CD4-positive, alpha-beta T cell (primary cell): ENCODE measurements at places on chromosomes 5 and 9. TPM values are rescaled to one million over a fixed set of nuclear protein-coding genes. Genes with fewer than 3 reads are reported as not detected.

Gene RARS1
- 67.7 TPM for total RNA-seq

DNA sequence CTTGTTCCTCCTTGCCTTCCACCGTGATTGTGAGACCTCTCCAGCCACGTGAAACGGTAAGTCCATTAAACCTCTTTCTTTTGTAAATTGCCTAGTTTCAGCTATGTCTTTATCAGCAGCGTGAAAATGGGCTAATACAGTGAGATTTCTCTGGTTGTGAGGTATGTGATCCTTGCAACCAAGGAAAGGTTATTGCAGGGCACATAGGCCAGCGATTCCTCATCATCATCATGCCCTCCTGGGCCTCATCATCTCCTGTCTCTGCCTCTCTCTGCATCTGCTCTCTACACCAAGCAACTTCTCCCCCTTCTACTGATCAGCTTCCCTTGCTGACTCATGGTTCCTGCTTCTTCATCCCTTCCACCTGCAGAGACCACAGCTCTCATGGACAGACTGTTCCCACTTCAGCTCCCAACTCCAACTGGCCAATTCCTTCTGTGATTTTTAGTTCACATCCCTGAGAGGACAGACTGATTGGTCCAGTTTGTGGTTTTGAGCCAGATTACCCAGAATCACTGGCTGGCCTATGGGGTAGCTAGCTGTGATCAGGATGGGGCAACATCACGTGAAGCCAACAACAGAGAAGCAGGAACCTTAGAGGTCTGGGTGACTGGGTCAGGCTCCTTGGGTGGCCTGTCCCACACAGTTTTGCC, 53.1 kb downstream of the LIX1 start:
- no peak for DNase-seq

DNA sequence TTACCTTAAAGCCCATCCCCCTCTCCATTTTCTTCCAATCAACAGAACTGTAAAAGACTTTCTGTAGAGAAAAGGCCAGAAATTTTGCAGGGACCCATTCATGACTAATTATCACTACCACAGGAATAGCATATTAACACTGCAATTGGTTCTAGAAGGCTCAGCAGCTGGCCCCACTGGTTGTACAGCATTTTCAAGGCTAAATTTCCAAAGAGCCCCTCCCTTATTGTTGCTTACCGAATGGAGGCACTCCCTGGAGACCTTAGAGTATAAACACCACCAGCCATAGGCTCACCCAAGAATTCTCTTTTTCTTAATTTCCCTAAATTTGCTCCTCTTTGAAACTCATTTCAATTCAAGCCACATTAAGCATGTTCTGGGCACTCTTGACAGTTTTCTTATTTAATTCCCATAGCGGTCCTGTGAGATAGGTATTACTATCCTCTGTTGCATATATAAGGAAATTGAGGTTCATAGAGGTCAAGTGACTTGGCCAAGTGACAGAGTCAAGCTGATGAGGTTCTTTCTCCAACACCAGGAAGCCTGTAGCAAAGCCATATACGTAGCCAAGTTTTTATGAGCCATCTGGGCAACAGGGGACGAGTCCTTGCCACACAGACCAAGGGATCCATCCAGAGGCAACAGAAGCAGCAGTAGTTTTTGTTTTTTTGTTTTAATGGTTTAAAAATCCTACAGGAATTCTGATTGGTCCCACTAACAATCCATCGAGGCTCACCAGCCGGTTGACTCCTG, 83.9 kb upstream of the NR5A1 start:
- no peak for DNase-seq

Gene ZBED3
- total RNA-seq = 3.0 TPM

Gene CLTA
- 32.0 TPM for total RNA-seq

Gene HMGCS1
- total RNA-seq = 43.3 TPM

Gene KIF24
- 0.14 TPM for total RNA-seq

- no peak for DNase-seq
Observed at GRCh38 chr5:14251733-14252132, 108.6 kb downstream of the TRIO start.

DNA sequence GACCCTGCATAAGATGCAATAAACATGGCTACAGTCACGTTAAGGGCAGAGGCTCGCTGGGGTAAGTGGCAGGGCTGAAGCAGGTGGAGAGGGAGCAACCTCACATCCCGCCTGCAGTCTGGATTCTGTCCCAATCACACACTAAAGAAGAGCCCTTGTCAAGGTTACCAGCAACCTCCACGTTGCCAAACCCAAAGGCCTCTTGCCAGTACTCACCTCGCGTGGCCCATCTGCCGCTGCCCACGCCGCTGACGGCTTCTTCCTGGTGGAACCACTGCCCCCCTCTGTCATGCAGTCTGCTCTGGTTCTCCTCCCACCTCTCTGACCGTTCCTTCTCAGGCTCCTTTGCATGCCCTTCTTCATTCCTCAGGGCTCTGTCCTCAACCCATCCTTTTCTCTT, 8.8 kb downstream of the AQP7 start:
- no peak for DNase-seq

- peak; percentile 80 for DNase-seq
Observed at GRCh38 chr9:4604678-4605095, 57.4 kb upstream of the PLPP6 start.

DNA sequence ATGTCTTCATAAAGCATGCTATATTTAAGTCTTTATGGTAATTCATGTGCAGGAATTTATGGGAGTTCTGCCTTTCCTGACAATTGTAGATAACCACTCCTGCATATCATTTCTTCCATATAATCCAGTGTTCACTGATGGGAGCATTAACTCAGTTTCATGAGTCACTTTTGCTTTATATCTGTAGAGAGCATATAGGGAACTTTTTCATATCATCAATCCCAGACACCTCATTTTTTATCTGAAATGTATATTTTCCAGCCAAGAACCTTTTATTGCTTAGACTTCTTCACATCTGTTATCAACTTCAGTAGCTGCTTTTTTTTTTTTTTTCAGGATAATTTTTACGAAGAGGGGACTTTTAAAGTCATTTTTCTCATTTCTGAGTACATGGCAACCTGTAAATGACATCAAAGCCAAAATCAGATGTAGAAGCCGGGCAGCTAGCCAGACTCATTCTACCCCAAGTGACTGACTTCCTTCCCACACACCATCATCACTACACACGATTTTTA, 41.1 kb downstream of the NFX1 start:
- DNase-seq = no peak

Gene KCTD16
- total RNA-seq = not detected

Gene OLFM1
- not detected for total RNA-seq

Gene SLC23A1
- not detected for total RNA-seq

DNA sequence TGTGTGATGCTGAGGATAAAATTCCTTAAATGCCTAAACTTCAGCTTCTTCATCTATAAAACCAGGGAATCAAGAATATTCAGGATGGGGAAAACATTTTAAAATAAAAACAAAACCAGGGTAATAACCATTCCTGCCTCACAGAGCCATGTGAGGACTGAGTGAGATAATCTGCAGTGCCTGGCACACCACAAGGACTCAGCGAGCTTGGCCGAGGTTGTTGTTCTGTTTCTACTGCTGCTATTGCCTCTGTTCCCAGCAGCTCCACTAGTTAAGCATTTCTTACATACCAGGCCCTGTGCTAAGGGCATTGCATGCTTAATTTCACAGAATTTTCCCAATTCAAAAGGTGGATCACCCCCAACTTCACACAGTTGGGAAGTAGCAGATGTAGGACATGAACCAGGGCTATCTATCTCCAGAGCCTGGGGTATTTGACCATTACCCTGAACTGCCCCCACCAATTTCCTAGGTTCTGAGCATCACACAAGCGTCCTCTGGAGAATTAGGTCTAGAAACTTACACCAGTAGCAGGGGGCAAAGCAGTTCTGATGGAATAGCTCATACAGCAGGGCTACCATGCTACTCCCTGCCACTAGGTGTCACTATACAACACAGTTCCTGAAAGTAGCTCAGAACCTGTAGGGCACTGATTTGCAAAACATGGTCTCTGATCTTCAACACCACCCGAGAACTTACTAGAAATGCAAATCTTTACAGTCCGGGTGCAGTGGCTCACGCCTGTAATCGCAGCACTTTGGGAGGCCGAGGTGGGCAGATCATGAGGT, 74.3 kb downstream of the LRSAM1 start:
- no peak for DNase-seq

Gene C8G
- not detected for total RNA-seq

- DNase-seq = no peak
Observed at GRCh38 chr5:71894091-71894490, 175.0 kb downstream of the CARTPT start.

DNA sequence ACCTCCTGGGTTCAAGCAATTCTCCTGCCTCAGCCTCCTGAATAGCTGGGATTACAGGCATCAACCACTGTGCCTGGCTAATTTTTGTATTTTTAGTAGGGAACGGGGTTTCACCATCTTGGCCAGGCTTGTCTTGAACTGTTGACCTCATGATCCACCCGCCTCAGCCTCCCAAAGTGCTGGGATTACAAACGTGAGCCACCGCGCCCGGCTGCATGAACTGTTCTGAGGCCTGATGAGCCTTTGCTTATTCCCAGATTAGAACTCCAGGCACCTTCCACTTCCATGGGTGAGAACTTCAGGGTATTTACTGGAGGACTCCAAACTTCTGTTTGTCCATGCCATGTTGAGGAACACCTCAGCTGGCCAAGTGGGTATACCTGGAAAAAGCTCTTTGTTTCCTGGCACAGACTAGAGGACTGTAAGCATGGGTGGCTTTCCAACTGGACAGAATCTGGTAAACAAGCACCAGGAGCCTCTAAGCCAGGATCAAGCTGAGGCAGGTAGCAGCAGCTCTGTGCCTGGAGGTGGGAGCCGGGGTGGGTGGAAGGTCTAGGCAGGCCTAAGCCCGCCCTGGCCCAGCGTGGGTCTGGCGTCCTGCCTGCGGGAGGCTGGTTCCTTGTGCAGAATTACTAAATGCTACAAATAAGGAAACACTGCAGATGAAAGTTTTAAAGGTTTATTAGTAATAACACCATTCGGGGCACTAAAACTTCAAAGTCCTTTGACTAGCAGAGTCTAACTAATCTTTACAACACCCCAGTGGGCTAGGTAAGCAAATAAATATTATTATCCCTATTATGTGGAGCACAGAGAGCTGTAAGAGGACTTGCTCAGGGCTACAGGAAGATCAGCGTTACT, 78.4 kb downstream of the SEMA5A start:
- no peak for DNase-seq

Gene HTR1A
- not detected for total RNA-seq

DNA sequence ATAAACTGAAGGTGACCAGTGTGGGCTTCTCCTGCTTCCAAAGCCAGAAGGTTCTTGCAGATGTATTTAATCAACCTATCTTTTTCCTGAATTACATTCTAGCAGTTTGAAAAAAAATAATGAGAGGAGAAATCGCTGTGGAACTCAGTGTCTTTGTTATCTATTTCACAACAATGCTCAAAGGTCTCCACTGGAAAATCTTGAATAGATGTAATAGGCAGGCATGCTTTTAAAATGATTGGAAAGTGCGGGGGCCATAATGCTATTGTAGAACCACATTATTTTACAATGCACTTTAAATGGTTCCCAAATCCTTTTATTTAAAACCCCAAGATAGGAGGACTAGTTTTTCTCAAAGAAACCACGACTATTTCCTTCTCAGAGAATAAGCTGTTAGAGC, 23.3 kb downstream of the ENC1 start:
- no peak for DNase-seq

Gene CENPH
- 5.6 TPM for total RNA-seq

DNA sequence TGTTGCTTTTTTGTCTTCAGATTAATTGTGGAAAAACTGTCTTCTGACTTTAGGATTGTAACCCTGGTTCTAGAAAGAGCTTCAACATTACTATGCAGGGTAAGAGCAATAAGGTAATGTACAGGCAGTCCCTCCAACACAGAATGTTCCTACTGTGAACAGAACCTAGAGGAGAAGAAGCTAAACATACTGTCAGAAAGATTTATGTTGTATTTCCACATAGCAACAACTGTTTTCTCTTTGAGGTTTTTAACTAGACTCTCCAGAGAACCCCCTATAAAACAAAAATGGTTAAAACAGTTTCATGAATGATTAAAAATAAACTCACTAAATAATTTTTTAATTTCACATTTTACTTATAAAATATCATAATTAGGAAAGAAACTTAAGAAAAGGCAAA, 64.3 kb upstream of the NAA35 start:
- no peak for DNase-seq

GRCh38 chr9:92097997-92098482, 17.2 kb downstream of the SPTLC1 start:
- DNase-seq = no peak

Gene STPG3
- not detected for total RNA-seq

Gene ADGRD2
- not detected for total RNA-seq

DNA sequence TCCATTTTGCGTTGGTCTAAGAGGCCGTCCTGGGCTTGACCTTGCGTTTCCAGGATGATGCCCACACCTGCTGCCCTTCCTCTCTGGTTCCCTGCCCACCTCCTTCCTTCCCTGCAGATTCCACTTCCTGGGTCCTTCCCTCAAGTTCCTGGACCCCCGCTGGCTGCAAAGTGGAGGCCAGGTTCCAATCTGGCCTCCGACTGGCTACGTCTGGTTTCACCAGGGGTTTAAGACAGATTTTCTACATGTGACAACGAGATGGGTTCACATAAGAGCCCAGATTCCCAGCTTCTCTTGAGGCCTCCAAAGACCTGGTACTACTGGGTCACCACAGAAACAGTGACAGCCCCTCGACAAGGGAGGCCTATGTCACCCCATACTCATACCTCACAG, 2.1 kb downstream of the MGAT4B start:
- DNase-seq = no peak

GRCh38 chr9:110013064-110013463, 194.9 kb downstream of the C9orf152 start:
- DNase-seq = no peak

GRCh38 chr9:24071091-24071490, 245.1 kb upstream of the ELAVL2 start:
- DNase-seq = no peak

Gene DPYSL3
- not detected for total RNA-seq

- DNase-seq = no peak
Observed at GRCh38 chr9:108831496-108832178, 24.1 kb downstream of the ACTL7B start.
